ELF-1 (cell line): ENCODE measurements at places on chromosomes 12 and 14.

DNA sequence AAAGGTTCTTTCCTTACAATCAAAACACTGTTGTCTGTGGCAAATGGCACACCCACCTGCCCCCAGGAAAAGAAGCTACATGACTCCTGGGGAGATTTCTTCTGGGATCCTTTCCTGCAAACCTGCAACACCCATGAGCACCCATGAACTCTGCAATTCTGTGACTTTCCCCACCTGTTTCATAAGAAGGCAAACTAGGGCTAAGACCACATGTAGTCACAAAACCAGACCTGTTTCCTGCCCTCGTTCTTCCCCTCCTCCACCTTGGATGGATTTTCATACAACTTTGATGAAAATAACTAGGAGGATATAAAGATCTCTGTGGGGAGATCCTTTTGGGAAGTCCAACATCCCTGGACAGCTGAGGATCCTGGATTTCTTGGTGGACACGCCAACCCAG is 1084.7 kb downstream of the BCL11B start:
- DNase-seq, result no peak

GRCh38 chr12:92244036-92244435 is 98.4 kb upstream of the BTG1 start:
- no peak for DNase-seq

DNA sequence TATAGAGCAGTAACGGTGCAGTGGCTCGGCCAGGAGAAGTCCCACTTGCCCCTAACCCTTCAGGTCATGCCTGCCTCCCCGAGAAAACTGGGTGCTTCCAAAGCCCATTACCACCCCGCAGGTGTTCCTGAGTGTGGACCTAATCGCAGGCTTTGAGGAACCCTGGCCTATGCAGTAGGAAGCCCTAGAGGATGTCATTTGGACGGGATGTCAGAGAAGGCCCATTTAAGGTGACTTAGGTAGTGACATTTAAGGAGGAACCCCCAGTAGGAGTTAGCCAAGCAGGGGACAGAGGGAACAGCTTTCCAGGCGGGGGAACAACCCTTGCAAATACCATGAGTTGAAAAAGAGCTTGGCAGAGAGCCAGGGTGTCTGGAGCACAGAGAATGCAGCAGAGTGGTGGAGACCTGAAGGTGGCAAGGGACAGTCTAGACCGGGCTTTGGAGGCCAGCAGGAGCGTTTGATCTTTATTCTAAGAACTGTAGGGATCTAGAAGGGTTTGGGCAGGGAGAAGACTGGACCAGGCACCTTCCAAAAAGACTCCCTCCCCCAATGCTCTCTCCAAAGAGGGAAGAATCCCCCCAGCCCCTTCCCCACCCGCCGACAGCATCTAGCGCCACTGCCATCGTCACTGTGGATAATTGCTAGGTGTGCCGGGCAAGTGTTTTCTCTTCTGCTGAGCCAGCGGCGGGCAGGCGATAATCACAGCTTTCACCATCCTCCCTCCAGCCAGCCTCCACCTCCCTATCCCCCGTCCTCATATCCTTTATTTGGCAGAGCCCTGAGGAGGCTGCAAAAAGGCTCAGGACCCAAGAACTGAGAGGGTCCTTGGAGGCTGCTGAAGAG is 33.3 kb upstream of the BEGAIN start:
- DNase-seq, result no peak

DNA sequence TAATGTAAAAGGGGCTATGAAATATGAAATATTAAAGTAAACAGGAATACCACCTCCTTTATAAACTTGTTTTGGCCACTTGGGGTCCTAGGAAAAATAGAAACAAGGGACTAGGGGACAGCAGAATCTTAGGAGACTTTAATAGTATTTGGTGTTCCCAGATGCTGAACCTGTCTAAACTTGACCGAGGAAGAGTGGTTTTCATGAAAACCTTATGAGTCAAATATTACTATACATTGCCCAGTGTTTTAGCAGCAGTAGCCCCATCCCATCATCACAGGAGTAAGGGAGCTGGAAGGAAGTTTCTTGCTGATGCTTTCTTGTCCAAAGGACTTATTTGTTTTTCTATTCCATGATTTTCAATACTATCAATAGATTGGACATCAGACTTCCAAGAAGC is 177.5 kb upstream of the CAND1 start:
- DNase-seq, result no peak

DNA sequence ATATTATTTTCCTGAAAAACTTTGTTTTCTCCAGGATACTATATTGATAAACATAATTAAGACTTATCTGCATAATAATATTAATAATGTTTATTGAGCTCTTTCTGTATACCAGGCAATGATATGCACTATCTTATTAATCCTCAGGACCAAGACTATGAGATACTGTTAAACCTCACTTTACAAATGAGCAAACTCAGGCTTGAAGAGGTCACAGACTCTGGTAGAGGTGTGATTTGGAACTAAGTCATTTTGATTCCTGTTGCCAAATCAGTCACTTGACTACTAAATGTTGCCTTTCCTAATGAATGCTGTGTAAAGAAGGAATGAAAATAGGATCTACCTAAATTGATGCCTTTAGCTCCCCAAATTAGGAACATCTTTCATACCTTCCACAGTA is 7.3 kb downstream of the SLC39A9 start:
- DNase-seq, result no peak

GRCh38 chr14:76997257-76997970 is 31.1 kb downstream of the IRF2BPL start:
- peak; percentile 47 for DNase-seq

- DNase-seq, result no peak
Measured at GRCh38 chr12:12461923-12462315, 100.7 kb downstream of the DUSP16 start.

GRCh38 chr14:75661499-75661814 is 411 bp downstream of the TTLL5 start:
- no peak for DNase-seq

- DNase-seq, result no peak
Measured at GRCh38 chr14:62436261-62436660, 609.0 kb downstream of the KCNH5 start.

DNA sequence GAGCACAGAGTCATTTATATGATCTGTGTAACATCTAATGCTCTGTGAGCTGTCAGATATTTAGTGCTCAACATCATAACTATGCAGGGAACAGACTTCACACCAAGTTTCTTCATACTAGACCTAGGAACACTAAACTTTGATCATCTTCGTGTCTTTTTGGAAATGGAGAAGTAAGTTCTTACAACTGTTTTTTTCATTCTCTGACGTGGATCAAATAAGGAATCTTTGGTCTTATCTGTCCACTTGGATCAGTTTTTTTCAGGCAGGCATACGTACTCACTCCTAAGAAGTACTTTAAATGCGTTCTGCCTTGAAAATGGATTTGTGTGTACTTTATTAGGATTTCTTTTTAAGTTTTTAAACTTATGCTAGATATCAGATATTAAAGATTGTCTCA is 191.0 kb downstream of the FBXL14 start:
- no peak for DNase-seq

GRCh38 chr14:31768355-31768754 is 207.2 kb downstream of the NUBPL start:
- no peak for DNase-seq

DNA sequence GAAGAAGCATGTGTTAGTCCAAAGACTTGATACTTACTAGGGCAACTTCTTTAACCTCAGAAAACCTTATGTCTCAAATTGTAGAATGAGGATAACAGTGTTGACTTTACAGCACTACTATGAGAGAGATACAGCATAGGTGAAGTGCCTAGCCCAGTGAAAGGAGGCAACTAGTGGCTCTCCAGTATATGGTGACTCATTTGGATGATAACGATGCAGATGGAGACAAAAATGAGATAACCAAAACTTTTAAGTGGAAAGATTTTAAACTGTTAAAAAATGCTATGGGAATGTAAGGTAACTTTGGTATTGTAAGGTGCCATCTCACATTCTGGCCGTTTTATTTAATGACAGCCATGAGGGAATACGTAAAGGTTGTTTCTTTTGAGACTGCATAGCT is 2.7 kb downstream of the PHC1 start:
- DNase-seq, result no peak

DNA sequence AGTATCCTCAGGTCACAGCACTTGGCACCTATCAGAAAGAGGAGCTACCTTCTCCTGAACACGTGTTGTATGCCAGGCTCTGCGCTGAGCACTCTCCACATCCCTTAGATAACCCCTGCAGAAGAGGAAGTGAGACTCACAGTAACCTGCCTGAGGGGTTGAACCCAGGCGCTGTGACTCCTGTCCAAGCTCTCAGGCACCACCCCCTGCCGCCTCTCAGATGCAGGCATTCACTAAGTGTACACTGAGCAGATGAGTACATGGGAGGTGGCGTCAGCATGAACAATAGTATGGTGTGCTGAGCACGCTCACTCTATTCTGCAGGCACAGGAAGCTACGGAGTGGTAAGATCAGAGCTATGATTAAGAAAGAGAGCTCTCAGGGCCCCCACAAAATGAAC is 21.0 kb upstream of the RIC8B start:
- DNase-seq, result no peak

GRCh38 chr12:123474485-123475245 is 16.7 kb downstream of the SNRNP35 start:
- no peak for DNase-seq

- no peak for DNase-seq
Measured at GRCh38 chr14:79062226-79062625, 892.1 kb downstream of the NRXN3 start.
